CD14-positive monocyte (primary cell): ENCODE measurements at places on chromosomes 4 and X.

- DNase-seq, result no peak
Measured at GRCh38 chr4:176137631-176138030, 57.8 kb downstream of the SPATA4 start.

DNA sequence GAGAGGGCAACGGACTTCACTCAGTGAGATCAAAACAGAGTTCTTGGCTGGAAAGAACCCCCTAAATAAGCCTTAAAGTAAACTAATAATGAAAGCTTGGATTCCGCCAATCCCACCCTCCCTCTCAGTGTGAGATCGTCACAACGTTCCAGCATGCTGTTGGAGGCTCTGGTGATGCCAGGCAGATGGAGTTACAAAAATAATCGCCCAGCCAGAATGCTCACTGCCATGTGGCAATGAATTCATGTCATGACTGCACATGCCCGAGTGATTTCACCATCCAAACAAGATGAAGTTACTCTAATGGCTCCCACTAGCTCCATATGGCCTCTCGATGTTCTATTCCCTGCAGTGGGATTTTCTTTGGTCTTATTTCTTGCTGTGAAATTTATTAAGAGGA is 248.0 kb downstream of the SPATA18 start:
- no peak for DNase-seq

- DNase-seq, result no peak
Measured at GRCh38 chrX:81857192-81857591, 655.3 kb downstream of the SH3BGRL start.

- no peak for DNase-seq
Measured at GRCh38 chr4:52750819-52751486, at the start of gene ERVMER34-1. ERVMER34-1 (minus strand) TSS chr4:52751425; CDS start chr4:52745520, 5,905 bp downstream.

GRCh38 chrX:133846311-133846710 is 139.1 kb downstream of the GPC3 start:
- DNase-seq, result no peak
